GM19239 (cell line): ENCODE measurements at places on chromosomes 6 and 20.

- DNase-seq = no peak
These were observed 96.6 kb upstream of the POPDC3 start for GRCh38 chr6:105276374-105276773.

- no peak for DNase-seq
These were observed 75.6 kb upstream of the LGSN start for GRCh38 chr6:63395381-63395780.

DNA sequence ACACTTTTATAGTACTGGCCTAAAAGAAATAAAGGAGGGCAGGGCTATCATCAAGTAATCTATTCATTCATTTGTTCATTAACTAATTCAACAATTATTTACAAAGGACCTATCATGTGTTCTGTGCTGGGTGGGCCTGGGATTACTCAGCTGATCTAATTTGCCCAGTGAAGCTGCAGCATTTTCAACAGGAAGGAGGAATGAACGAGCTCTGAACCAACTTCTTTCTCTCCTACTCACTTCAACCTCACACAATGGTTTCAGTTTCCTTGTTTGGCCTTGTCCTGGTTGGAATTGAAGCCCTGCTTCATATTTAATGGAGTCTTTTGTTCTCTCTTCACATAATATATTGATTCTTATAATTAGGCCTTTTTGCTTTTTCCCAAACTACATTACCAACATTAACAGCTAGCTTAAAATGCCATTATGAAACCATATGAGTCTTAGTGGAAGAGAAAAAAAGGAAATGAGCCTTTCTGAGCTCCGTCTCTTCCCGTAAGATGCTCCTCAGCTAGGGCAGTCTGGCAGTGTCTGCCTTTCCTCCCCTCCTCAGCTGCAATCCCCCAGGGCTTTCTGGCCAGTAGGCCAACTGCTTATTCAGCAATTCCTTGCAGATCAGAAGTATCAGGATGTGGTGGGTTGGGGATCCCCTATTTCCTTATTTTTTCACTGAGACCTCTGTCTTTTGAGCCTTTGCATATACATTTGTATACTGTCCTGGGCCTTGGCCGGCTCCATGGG, 79.4 kb upstream of the NRN1 start:
- DNase-seq = no peak

DNA sequence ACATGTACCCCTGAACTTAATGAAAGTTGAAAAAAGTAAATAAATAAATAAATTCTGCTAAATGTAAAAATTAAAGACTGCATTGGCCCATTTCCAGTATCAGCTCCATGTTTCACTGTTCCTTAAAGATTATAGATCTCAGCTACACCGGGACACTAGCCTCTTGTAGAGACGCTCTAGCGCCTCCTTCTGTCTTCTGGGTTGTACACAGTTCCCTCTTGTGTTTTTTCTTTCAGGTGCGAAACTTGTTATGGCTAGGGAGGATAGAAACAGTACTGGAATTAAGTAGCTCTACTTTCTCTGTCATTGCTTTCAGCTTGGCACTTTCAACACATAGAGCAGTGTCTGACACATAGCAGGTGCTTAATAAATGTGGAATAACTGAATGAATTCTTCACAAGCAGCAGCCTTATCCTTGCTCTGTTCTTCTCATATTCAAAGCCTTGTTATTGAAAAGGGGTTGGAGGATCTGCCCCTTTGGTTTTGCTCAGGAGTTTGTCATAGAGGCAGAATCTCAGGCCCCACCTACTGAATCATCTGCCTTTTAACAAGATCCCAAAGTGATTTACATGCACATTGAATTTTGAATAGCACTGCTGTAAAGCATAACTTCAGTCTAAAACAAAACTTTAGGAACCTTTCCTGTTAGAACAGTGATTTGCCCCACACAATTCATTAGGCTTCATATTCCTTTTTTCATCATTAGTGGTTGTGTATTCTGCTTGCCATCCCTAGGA, 92.3 kb downstream of the FIG4 start:
- DNase-seq = no peak

DNA sequence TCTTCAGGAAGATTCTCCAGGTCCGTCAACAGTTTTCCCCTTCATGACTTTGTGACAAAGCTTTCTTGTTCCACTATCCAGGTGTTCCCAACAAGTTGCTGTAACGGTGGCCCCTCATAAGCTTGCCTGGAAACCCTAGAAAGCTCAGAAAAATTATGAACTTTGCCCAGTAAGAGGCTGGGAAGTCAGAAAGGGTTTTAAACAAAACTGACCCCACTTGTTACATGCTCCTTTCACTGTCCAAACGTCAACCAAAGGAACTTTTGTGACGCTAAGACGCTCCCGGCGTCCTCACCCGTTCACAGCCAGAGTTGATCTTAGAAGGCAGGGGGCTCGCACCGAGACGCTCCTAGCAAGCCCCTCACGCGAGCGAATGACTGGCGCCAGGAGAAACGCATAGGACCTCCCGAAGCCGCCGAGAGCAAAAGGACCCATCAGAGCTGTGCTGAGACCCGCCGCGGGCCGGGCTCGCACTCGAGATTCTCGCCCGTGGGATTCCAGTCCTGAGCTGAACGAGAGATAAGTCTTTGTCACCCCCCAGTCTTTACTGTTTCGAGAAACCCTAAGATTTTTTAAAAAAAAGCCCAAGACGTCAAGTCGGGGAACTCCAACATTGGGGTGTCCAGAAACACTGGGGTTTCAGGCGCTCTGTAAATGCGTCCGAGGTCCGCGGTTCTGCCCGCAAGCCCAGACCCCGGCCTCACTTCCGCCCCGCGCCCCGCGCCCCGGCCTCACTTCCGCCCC, 544 bp upstream of the ACAT2 start:
- peak; percentile 10 for DNase-seq

GRCh38 chr20:50191544-50192363, 1.1 kb downstream of the CEBPB start:
- peak; percentile 72 for DNase-seq

- peak; percentile 57 for DNase-seq
These were observed 80.3 kb upstream of the CCDC28A start for GRCh38 chr6:138692978-138693909.

DNA sequence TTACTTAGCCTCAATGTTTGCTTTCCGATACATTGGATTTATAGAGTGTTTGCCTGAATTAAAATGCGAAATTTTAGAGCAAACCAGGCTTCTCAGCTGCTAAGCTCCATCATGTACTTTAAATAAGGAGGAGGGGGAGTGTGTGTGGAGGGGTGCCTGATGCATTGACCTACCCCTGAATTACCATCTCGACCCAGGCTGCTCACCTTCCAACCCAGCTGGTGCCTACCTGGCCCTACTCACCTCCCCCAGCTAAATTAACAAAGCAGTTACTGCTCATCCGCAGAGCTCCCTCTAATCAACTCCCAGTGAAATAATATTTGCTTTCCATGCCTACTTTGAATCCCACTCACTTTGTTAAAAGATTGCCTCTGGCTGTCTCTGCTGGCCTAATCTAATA, 544.5 kb downstream of the MAFB start:
- DNase-seq = no peak

- DNase-seq = no peak
These were observed 17.7 kb upstream of the MTG2 start for GRCh38 chr20:62164879-62165761.

DNA sequence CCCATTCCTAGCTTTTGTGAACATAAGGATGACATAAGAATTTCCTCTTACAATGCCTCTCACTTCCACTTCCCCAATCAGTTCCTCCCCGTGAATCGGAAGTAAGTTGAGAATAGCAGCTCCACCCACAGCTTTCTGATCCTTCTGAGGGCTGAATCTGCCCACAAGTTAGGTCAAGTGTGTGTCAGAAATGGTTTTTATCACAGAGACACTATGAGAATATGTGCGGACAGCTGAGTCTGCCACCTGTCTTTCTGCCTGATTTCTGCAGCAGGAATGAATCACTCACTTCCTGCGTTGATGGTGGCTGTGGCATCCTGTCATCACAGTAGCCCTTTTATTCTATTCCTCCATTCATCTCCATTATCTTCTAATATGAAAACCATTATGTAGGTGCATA, 70.2 kb downstream of the RIN2 start:
- DNase-seq = peak; percentile 50

DNA sequence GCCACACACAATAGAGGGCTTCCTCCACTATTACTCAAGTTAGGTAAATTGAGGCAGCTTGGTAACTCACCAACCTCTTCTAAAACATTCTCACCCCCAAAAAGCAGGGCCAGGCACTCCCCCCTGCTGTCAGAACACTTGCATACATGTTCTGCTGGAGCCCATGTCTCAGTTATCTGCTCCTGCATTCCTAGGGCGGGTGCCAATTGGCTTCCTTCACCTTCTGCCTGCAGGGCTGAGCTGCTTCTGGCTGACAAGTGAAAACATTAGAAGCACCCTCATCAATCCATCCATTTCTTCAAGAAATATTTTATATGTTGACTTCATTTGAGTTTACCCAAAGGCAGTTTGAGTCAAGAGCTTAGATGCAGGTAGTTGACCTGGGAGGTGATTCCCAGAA, 4.5 kb upstream of the ENTPD6 start:
- DNase-seq = no peak

GRCh38 chr20:46114449-46114848, 3.7 kb upstream of the CD40 start:
- no peak for DNase-seq

- no peak for DNase-seq
These were observed 1.3 kb upstream of the CDKN1A start for GRCh38 chr6:36677059-36677749.

- no peak for DNase-seq
These were observed 147.2 kb downstream of the RPS12 start for GRCh38 chr6:132961610-132962009.

- no peak for DNase-seq
These were observed 54.2 kb downstream of the HFE start for GRCh38 chr6:26141378-26141904.

DNA sequence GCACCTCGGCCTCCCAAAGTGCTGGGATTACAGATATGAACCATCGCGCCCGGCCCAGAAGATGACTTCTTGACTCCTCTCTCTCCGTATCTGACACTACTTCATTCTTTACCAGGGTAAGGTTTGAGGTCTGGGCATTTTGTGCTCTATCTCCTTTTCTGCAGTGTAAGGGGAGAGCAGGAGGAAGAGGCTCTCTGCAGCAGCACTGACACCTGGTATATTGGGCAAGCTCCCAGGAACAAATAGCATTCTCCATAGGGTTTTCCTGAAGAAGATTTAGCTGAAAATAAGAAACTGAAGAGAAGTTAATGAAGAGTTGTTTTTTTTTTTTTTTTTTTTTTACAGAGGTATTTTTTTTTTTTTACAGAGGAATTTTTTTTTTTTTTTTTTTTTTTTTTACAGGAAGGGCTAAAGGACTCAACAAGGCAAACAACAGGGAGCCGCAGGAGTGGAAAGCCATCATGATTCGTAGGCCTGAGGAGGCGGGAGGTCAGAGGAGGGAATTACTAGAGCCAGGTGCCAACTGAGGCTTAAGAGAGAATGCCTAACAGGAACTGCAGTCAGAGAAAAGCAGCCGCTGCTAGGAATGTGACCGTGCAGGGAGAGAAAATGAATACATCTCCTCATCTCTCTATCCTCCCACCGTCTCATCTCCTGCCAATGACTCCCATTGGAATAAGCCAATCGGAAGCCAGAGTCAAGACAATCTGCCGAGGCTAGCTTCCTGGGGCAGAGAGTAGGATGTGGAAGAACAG, 34.7 kb upstream of the ADGRF4 start:
- DNase-seq = no peak

DNA sequence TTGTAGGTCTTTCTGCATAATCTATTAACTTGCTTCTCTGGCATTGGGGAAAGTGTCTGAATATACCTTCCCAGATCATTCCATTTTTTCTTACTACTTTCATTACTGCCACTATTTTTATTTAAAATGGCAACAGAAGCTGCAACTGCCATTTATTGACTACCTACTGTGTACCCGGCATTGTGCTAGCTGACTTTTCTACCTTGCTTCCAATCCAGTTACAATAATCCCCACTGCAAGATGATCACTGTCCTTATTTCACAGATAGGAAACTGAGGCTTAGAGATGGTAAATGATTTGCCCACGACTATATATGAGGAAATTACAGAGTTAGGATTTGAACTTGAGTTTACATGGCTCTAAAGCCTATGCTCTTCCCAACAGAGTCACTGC, 129.0 kb downstream of the MAP3K7 start:
- DNase-seq = no peak

GRCh38 chr6:45722876-45723275, 292.8 kb downstream of the CLIC5 start:
- DNase-seq = no peak

GRCh38 chr20:1566701-1567100, 9.2 kb upstream of the SIRPD start:
- no peak for DNase-seq

DNA sequence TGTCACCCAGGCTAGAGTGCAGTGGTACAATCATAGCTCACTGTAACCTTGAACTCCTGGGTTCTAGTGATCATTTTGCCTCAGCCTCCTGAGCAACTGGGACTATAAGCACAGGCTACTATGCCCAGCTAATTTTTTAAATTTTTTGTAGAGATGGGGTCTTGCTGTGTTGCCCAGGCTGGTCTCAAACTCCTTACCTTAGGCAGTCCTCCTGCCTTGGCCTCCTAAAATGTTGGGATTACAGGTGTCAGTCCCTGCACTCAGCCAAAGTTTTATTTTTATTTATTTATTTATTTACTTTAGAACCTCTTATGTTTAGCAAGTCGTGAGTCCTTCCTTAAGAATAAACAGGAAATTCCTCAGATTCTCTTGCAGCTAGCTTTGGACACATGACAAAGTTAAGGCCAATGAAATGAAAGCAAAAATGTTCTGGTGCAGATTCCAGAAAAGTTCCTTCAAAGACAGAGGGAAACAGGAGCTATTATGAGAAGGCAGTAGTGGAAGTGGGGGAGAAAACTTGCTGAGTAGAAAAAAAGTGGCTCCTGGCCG, 19.1 kb downstream of the PIM1 start:
- DNase-seq = no peak

- DNase-seq = no peak
These were observed 95.3 kb upstream of the ARMC2 start for GRCh38 chr6:108752733-108753590.

GRCh38 chr6:152091201-152091600, 283.7 kb downstream of the ESR1 start:
- DNase-seq = no peak

GRCh38 chr6:20717743-20718142, 183.5 kb downstream of the CDKAL1 start:
- no peak for DNase-seq

GRCh38 chr6:42387336-42387735, 64.4 kb downstream of the TRERF1 start:
- DNase-seq = no peak
